ENCODE measurements at places on chromosomes 16 and 17.

GRCh38 chr17:16364625-16365024 lies 11.4 kb upstream of the CENPV start:
- DNase-seq: no peak

- DNase-seq: no peak
Observed at GRCh38 chr17:31052187-31052889, 42.4 kb upstream of the NF1 start.

DNA sequence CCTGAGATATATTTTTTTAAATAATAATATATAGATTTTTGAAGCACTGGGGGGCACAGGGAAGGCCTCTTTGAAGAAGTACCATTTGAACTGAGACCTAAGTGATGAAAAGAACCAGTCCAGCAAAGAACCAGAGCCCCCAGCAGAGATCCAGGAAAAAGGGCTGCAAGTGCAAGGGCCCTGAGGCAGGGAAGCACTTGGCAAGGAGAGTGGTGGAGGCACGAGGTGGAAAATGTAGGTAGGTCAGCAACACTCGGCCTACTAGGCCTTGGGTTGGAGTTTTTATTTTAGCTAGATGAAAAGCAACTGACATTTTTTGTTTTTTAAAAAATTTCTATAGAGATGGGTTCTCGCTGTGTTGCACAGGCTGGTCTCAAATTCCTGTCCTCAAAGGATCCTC lies 1.6 kb upstream of the CD19 start:
- DNase-seq: no peak

DNA sequence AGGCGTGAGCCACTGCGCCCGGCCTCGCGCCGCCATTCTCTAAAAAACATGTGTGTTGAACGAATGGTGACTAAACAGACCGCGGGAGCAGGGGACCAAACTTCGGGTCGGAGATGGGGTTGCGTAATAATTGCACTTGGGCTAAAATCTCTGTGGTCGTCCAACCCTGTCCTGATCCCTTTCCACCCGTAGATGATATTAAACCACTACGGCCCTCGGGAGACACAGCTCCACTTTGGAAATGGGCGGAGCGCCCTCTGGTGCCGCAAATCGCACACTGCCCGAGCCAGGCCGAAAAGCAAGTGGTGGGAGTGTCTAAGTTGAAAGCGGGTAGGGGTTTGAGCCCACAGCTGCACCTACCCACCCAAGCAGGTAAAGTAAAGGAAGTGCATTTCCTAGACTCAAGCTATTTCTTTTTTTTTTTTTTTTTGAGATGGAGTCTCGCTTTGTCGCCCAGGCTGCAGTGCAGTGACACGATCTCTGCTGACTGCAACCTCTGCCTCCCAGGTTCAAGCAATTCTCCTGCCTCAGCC lies 17.0 kb downstream of the CAVIN1 start:
- DNase-seq: peak; percentile 71

- no peak for DNase-seq
Observed at GRCh38 chr16:4404967-4405696, 11.3 kb downstream of the CORO7 start.
